Effector memory CD8-positive, alpha-beta T cell (primary cell): ENCODE measurements at places on chromosomes 1 and 21.

GRCh38 chr1:183164963-183165362, 21.1 kb upstream of the LAMC2 start:
- no peak for DNase-seq

DNA sequence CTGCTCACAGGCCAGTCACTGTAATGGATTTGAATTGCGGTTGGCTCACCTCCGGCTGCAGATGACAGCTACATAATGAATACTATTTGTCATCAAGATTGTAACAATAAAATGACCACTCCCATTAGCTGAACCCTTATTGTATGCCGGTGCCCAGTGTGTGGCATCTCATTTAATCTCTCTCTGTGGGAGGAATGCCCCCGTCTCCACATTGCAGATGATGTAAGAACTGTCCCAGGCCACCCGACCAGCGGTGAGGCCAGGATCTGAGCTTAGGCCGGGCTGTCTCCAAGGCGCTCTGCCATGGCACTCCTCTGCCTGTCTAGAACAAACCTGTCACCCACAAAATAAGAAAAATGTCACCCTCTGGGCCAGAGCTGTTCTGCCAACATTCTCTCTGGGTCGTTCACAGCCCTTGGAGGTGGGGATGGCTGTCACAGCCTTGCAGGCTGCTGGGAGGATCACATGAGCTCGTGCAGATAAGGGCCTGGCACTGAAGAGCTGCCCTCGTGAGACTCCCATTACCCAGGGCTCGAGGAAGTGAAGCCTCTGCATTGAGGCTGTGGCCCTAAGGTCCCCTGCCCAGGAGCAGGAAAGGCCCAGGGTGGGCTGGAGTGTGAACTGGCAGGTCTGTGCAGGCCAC, 52.7 kb downstream of the ECE1 start:
- no peak for DNase-seq

GRCh38 chr1:31718327-31718897, 14.6 kb upstream of the COL16A1 start:
- no peak for DNase-seq

DNA sequence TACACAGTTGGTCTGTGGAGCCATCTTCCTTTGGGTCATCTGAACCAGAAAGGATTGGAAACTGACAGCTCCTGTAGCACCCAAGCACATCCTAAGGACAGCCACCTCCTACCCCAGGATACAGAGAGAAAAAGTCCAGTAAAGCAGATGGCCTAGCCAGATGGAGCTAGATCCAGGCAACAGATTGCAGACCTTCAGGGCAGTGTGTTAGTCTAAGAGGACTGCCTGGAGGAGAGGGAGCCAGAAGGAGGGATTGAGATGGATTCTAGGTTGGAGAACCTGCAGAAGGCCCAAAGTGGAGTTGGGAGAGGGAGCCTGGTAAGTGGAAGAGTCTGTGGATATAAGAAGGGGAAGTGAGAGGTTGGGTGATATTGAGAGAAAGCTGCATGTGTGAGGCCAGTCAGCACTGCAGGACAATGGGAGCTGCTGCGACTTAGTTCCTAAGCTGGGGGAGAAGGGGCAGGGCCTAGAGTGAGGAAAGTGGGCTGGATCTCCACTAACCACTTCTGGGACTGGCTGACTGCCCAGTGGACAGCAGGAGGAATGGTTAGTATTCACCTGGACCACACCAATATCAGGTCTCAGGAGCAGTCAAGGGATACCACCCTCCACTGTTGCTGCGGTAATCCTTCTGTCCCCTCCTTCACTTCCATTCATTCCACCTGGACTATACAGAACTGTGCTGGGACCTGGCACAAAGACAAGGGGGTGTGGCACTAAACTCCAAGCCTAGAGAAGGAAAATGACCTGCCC, 13.4 kb downstream of the BCAN start:
- no peak for DNase-seq
